ENCODE measurements at places on chromosomes 5 and 9.

GRCh38 chr9:86563350-86563749 is 209.1 kb upstream of the TUT7 start:
- DNase-seq: no peak
- H3K36me3 ChIP-seq: peaks cover 2% of the 10 kb centered on the region
- H3K4me3 ChIP-seq: no peak overlapping the region
- H3K27ac ChIP-seq: no peak overlapping the region
- peaks cover 2% of the 10 kb centered on the region for H3K27me3 ChIP-seq

GRCh38 chr9:108546215-108546614 is 309.6 kb downstream of the ACTL7B start:
- H3K4me1 ChIP-seq: no peaks in the 10 kb centered on the region
- no peaks in the 10 kb centered on the region for H3K36me3 ChIP-seq
- H3K27ac ChIP-seq: no peak overlapping the region
- H3K27me3 ChIP-seq: no peaks in the 10 kb centered on the region

DNA sequence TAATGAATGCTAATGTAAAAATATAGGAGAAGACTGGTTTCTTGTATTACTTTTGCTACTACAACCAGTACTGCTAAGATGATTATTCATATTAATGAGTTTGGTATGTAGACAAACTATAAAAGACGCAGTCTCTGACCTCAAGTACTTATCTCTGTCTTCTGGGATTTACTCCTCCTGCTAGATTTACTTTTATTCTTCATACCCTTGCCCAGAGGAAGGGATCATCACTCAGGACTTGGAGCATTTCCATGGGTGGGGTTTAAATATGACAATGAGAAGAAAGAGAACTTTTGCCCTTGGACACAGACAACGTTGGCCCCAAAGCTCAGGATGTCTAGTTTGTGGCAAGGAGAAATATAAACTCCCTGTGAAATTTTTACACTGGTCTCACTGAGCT is 126.1 kb downstream of the BNC2 start:
- H3K36me3 ChIP-seq: no peaks in the 10 kb centered on the region
- no peaks in the 10 kb centered on the region for H3K27me3 ChIP-seq
- H3K4me3 ChIP-seq: no peak overlapping the region
- H3K4me1 ChIP-seq: no peaks in the 10 kb centered on the region
- no peak for DNase-seq

DNA sequence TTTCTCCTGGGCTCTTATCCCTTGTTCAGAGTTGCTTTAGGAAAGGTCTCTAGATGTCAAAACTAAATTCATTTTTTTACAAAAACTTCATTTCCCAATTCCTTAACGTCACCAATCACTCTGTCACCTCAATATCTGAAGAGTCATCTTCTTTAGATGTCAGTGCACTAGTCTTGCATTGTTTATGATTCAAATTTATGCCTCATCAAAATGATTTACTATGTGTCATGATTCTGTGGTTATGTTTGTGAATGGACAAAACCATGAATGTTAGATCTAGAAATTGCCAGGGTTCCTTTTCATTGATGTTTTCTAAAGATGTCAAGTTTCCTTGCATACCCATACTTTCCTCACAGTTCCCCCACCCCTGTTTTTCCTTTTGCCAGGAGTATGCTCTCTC is 21.5 kb downstream of the CWC27 start:
- no peaks in the 10 kb centered on the region for H3K4me1 ChIP-seq
- H3K36me3 ChIP-seq: peaks cover 22% of the 10 kb centered on the region
- H3K4me3 ChIP-seq: no peak overlapping the region
- no peaks in the 10 kb centered on the region for H3K27me3 ChIP-seq

DNA sequence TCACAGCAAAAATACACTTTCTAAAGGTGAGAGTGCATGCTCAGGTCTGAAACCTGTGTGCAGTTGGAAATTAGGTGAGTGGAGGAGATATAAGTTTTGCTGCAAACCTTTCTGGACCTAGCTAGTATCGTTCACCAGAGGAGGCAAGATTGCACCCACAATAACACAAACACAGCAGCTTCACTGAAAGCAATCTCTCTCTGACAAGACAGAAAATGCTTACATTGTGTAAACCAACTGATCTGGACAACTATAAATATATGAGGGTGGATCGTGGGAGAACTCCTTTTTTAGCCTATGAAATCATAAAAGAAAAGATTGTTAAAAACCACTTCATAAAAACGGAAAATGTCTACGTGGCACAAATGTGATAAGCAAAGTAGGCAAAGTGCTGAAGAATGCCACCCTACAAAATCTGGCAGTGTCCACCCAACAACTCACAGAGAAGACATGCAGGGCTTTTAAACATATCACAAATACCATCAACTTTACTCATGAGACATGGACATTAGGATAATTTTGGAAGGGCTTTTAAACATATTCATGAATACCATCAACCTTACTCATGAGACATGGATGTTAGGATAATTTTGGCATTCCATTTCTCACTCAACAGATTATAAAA is 134.3 kb downstream of the CDH18 start:
- H3K36me3 ChIP-seq: no peaks in the 10 kb centered on the region
- no peak overlapping the region for H3K4me3 ChIP-seq
- H3K4me1 ChIP-seq: no peaks in the 10 kb centered on the region
- no peak for DNase-seq
- H3K27me3 ChIP-seq: no peaks in the 10 kb centered on the region

GRCh38 chr5:151602806-151603205 is 11.7 kb upstream of the FAT2 start:
- H3K36me3 ChIP-seq: no peaks in the 10 kb centered on the region
- no peaks in the 10 kb centered on the region for H3K4me1 ChIP-seq
- DNase-seq: no peak
- no peaks in the 10 kb centered on the region for H3K27me3 ChIP-seq

DNA sequence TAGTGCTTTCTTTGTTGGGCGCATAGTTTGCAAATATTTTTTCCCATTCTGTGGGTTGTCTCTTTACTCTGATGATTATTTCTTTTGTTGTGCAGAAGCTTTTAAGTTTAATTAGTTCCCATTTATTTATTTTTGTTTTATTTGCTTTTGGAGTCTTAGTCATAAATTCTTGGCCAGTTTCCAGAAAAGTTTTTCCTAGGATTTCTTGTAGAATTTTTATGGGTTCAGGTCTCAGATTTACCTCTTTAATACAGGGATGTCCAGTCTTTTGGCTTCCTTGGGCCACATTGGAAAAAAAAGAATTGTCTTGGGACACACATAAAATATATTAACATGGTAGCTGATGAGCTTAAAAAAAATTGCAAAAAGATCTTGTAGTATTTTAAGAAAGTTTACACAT is 122.0 kb downstream of the WDR70 start:
- no peak overlapping the region for H3K4me3 ChIP-seq
- H3K27me3 ChIP-seq: no peaks in the 10 kb centered on the region

- H3K27me3 ChIP-seq: no peaks in the 10 kb centered on the region
- no peak overlapping the region for H3K4me3 ChIP-seq
- DNase-seq: no peak
- peak overlapping the region; percentile 48 for H3K27ac ChIP-seq
- peaks cover 36% of the 10 kb centered on the region for H3K4me1 ChIP-seq
Measured at GRCh38 chr9:109934136-109934856, 154.3 kb downstream of the PALM2AKAP2 start.

DNA sequence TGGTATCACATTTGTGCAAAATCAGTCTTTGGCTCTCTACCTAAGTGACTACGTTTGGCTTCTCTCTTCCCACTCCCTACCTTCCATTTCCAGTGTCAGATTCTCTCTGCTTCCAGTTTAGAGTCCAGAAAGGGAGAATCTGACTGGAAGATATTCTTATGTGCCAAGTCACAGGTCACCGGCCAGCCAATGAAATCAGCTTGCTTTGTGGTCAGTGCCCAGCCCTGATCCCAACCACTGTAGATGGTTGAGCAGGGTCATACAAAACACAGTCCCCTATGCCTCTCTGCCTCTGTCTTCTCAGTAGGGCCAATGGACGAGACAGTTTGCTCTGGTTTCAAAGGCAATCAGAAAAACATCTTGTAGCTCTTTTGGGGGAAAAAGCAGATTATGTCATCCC is 15.6 kb upstream of the EPB41L4B start:
- no peak for DNase-seq
- no peak overlapping the region for H3K4me3 ChIP-seq
- no peaks in the 10 kb centered on the region for H3K4me1 ChIP-seq
- H3K27ac ChIP-seq: no peak overlapping the region

Data from memory B cell (primary cell).